Glomerular endothelial cell (primary cell): ENCODE measurements at places on chromosomes 7 and 10. TPM values are rescaled to one million over a fixed set of nuclear protein-coding genes. Genes with fewer than 3 reads are reported as not detected.

ADAM12 gene
- 5.6 and 15.4 TPM in 2 replicates for total RNA-seq

PODXL gene
- 349 and 350 TPM in 2 replicates for total RNA-seq

RET gene
- 0.44 and 2.3 TPM in 2 replicates for total RNA-seq

AKR1C1 gene
- 0.15 and 0.70 TPM in 2 replicates for total RNA-seq

GFRA1 gene
- total RNA-seq: 0.99 and 5.6 TPM in 2 replicates

- DNase-seq: no peak
Observed at GRCh38 chr10:97333351-97333600, 1.3 kb downstream of the FRAT2 start.

GRCh38 chr7:47461161-47461560 lies 120.8 kb downstream of the TNS3 start:
- no peak for DNase-seq

DNA sequence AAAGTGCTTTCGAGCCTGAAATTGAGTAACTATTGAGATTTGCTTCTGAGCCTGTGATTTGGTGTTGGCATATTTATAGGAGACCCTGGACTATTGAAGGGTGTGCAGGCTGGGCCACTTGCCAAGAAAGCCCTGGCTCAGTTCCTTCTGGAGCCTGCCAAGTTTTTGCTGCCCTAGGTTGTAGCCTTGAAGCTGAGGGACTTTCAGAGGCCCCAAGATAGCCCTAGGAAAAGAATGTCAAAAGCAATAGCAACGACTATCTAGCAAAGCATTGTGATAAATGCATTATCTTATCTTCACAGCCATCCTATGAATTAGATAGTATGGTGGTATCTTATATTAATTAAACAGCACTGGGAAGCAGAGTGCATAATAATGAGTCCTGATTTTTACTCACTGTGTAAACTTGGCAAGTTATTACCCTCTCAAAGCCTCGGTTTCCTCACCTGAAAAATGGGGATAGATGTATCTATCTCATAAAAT lies 473.7 kb upstream of the PODXL start:
- DNase-seq: no peak

DNA sequence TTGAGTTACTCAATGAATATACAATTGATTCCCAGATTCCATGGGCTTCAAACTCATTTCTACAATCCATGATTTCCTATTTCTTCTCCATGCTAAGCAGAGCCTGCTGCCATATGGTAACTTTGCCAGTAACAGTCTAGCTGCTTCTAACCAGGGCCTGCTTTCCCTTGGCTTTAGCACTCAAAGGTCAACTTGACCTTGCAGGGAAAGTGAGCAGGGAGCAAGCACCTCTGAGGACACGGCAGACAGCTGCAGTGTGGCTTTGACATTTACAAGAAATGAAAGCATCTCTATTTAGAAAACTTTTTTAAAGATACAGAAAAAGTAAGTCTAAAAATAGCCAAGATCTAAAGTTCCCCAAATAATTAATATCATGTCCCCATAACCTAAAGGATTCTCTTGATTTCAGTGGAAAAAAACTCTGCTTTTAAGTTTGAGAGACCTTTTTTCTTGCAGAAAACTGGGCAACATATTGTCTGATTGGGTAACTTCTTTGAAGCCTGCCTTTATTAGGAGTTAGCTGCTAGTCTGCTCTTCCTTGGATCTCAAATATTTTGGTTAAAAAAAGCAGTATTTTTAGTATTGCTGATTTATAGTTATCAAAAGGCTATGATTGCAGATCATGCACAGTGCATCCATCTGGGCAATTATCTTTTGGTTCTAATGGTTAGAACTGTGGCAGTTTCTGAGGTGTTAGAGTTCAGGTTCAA lies 257.9 kb downstream of the AHR start:
- no peak for DNase-seq

GRCh38 chr10:22247636-22248035 lies 29.8 kb upstream of the EBLN1 start:
- DNase-seq: no peak

- DNase-seq: no peak
Observed at GRCh38 chr10:112896273-112896672, 53.8 kb upstream of the TCF7L2 start.

- DNase-seq: no peak
Observed at GRCh38 chr7:88001744-88002530, 67.9 kb downstream of the ADAM22 start.

- DNase-seq: no peak
Observed at GRCh38 chr10:24360282-24361127, 151.6 kb downstream of the KIAA1217 start.

GRCh38 chr7:24769014-24769830 lies 12.0 kb upstream of the GSDME start:
- DNase-seq: no peak

DNA sequence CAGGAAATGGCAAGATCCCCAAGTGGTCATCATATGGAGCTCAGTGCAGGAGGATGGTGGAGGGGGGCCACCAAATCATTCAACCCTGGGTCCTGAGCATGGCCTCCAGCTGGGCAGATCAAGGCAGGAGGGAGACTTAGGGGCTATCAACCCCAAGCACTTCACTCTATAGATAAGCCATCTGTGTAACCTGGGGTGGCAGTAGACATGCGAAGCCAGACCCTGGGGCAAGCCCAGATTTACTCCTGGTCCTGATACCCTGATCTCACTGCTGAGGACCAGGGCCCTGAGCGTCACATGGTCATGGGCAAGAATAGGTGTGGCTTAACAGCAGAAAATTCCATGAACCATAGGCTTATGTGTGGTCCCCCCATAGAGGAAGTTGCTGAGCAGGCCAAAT lies 173.0 kb upstream of the ADCY1 start:
- no peak for DNase-seq
